ENCODE measurements at places on chromosomes 5 and 9. TPM values are rescaled to one million over a fixed set of nuclear protein-coding genes. Genes with fewer than 3 reads are reported as not detected.

- no peaks in the 10 kb centered on the region for H3K27me3 ChIP-seq
- no peak overlapping the region for H3K27ac ChIP-seq
- DNase-seq, result no peak
These were observed 200.0 kb downstream of the NR2F1-AS1 start for GRCh38 chr5:93381057-93381456.

CCNJL gene
- under 0.01 TPM for total RNA-seq

CDO1 gene
- 11.3 TPM for total RNA-seq

PCDHB8 gene
- 0.26 TPM for total RNA-seq

TMED9 gene
- total RNA-seq, result 12.8 TPM

DNA sequence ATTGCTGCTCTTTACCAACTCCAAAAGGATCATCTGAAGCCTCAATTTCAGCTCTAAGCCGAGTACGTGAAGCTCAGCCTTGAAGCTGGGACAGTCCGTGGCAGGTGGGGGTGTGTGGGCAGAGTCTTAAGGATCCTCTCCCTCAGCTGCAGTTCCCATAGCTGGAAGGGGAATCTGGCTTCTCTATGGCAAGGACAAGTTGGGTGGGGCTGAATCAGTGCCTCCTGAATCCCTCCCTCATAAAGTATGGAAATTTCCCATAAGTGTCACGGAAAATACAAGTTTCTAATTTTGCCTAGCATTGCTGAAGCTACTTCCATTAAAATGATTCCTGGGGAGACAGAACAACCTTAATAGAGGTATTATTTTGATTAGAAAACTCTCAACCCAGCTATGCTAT lies 47.9 kb upstream of the SMIM32 start:
- H3K4me1 ChIP-seq, result no peaks in the 10 kb centered on the region
- H3K27ac ChIP-seq, result no peak overlapping the region
- H3K36me3 ChIP-seq, result no peaks in the 10 kb centered on the region
- no peak overlapping the region for H3K4me3 ChIP-seq
- H3K27me3 ChIP-seq, result no peaks in the 10 kb centered on the region

GRCh38 chr9:87020169-87020950 lies 73.1 kb upstream of the GAS1 start:
- H3K27ac ChIP-seq, result peak overlapping the region; percentile 34
- H3K4me3 ChIP-seq, result no peak overlapping the region
- no peak for DNase-seq
- no peaks in the 10 kb centered on the region for H3K36me3 ChIP-seq

DNA sequence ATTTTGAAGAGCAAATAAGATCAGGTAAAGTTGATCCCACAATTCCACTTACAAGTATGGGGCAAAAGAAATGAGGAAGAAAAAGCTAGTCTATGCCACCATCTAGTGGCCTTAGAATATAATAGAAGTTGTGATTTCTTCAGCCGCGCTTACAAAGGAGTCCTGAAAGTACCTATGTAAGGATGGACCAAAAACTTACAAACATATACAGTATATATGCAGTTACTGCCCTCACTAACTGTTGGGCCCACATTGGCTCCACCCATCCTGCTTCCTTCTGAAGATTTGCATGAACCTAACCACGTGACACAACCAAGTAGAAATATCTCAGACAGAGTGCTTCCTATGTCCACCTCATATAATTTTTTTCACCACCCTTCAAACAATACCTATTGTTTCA lies 11.7 kb upstream of the OR13D1 start:
- H3K4me1 ChIP-seq, result no peaks in the 10 kb centered on the region
- no peak overlapping the region for H3K4me3 ChIP-seq
- H3K27me3 ChIP-seq, result no peaks in the 10 kb centered on the region
- H3K27ac ChIP-seq, result no peak overlapping the region
- no peaks in the 10 kb centered on the region for H3K36me3 ChIP-seq
- DNase-seq, result no peak

GAS1 gene
- 217 TPM for total RNA-seq

SLC6A18 gene
- not detected for total RNA-seq

GRCh38 chr5:109404428-109404960 lies 5.3 kb downstream of the PJA2 start:
- H3K36me3 ChIP-seq, result no peaks in the 10 kb centered on the region
- no peak overlapping the region for H3K27ac ChIP-seq
- peaks cover 22% of the 10 kb centered on the region for H3K4me1 ChIP-seq
- no peak for DNase-seq

PTPN3 gene
- total RNA-seq, result 0.29 TPM

- no peak for DNase-seq
- H3K4me3 ChIP-seq, result no peak overlapping the region
- no peak overlapping the region for H3K27ac ChIP-seq
- no peaks in the 10 kb centered on the region for H3K36me3 ChIP-seq
- H3K27me3 ChIP-seq, result no peaks in the 10 kb centered on the region
These were observed 91.5 kb upstream of the TUT7 start for GRCh38 chr9:86445671-86446070.

TPM2 gene
- 636 TPM for total RNA-seq

DNA sequence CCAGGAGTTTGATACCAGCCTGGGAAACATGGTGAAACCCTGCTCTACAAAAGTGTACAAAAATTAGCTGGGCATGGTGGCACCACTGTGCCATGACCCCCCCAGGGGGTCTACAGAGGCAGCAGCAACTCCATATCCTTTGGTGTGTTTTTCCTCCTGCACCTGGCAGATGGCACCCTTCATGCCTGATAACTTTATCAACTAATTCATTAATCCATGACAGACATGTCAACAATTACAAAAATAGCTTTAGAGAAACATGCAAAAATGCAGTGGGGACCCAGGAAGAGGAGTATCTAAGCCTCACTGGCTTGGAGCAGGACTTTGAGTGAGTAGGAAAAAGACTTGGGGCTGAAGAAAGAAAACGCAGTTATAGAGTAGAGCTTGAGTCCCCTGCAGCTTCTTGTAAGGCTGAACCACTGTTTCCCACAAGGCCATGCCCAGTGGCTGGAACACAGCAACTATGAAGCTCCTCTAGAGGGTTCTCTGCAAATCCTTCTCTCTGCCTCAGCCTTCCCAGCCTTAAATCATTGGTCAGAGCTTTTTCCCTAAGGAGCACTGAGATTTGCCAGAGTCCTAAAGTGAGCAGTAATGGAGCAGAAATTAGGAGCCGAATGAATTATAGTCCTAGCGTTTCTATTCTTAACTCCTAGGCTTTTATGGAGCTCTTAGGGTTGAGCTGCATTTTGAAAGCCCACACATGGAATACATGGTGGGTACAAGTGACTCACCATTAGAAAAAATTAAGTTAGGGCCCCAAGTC lies 25.5 kb upstream of the B4GALT1 start:
- H3K27ac ChIP-seq, result peak overlapping the region; percentile 1
- H3K4me3 ChIP-seq, result no peak overlapping the region
- DNase-seq, result no peak
- peaks cover 2% of the 10 kb centered on the region for H3K4me1 ChIP-seq
- H3K36me3 ChIP-seq, result no peaks in the 10 kb centered on the region
- no peaks in the 10 kb centered on the region for H3K27me3 ChIP-seq

DNA sequence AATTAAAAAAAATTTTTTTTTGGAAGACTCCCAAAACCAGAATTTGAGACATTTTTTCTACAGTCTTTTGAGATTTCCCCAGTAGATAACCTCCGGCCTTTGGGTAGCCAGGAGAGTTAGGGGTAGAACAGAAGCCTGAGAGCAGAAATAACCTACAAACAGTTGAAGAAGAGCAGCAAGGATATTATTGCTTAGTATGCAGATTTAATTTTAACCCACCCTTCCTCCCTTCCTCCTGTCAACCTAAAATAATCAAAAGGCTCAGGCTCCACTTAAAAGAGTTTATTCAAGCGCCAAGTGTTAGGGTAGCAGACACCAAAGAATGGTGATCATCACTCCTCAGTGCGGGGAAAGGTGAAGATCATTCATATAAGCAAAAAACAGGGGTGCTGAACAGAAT lies 17.4 kb upstream of the FAM120A start:
- no peaks in the 10 kb centered on the region for H3K36me3 ChIP-seq
- no peak overlapping the region for H3K4me3 ChIP-seq
- no peak for DNase-seq
- no peaks in the 10 kb centered on the region for H3K27me3 ChIP-seq
- no peaks in the 10 kb centered on the region for H3K4me1 ChIP-seq

GRCh38 chr5:56833325-56833724 lies 18.0 kb downstream of the MAP3K1 start:
- no peaks in the 10 kb centered on the region for H3K36me3 ChIP-seq
- H3K27me3 ChIP-seq, result no peaks in the 10 kb centered on the region
- DNase-seq, result no peak
- no peak overlapping the region for H3K27ac ChIP-seq
- H3K4me1 ChIP-seq, result peaks cover 3% of the 10 kb centered on the region
- H3K4me3 ChIP-seq, result no peak overlapping the region

DNA sequence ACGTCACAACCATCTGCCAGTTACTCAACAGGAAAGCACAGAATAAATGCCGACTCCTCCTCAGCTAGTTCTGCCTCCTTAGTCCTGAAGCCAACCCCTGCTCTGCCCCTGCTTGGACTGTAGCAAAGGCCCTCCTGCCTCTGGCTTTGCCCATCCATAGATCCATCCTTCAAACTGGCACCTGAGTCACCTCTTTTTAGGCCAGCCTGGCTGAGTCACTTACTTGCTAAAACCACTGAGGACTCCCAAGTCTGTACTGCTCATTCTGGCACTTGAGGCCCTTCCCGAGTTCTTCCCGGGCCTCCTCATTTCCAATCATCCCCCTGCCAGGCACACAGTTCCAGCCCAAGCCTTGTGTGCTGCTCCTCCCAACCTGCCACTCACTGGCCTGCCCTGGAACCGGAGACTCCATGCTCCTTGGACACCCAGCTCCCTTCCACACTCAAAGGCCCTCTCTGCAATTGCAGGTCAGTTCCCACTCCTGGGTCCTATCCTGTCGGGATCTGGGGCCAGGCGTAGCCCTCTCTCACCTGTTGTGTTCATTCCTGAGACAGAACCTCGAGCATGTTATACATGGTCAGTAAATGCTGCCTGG lies 220.1 kb downstream of the DAB2IP start:
- H3K27me3 ChIP-seq, result no peaks in the 10 kb centered on the region
- no peaks in the 10 kb centered on the region for H3K36me3 ChIP-seq
- no peaks in the 10 kb centered on the region for H3K4me1 ChIP-seq
- H3K27ac ChIP-seq, result no peak overlapping the region
- no peak for DNase-seq

SOX30 gene
- total RNA-seq, result not detected

PNPLA7 gene
- total RNA-seq, result 25.7 TPM

GRCh38 chr9:761176-761792 lies 80.2 kb upstream of the DMRT1 start:
- H3K4me1 ChIP-seq, result no peaks in the 10 kb centered on the region
- H3K36me3 ChIP-seq, result no peaks in the 10 kb centered on the region
- H3K27me3 ChIP-seq, result no peaks in the 10 kb centered on the region
- no peak overlapping the region for H3K27ac ChIP-seq
- no peak overlapping the region for H3K4me3 ChIP-seq
- DNase-seq, result no peak

SLC6A3 gene
- total RNA-seq, result 0.15 TPM

- H3K4me1 ChIP-seq, result no peaks in the 10 kb centered on the region
- H3K36me3 ChIP-seq, result no peaks in the 10 kb centered on the region
- no peak for DNase-seq
- no peaks in the 10 kb centered on the region for H3K27me3 ChIP-seq
- H3K4me3 ChIP-seq, result no peak overlapping the region
- H3K27ac ChIP-seq, result no peak overlapping the region
These were observed 273.3 kb upstream of the TNC start for GRCh38 chr9:115391168-115391825.

NEUROG1 gene
- total RNA-seq, result not detected

TAF1L gene
- total RNA-seq, result under 0.01 TPM

- DNase-seq, result peak; percentile 11
- H3K4me3 ChIP-seq, result no peak overlapping the region
- H3K27ac ChIP-seq, result peak overlapping the region; percentile 74
- no peaks in the 10 kb centered on the region for H3K36me3 ChIP-seq
These were observed 14.8 kb downstream of the ROR2 start for GRCh38 chr9:91935066-91935749.

GRCh38 chr5:174532455-174533453 lies 191.6 kb upstream of the MSX2 start:
- H3K27me3 ChIP-seq, result no peaks in the 10 kb centered on the region
- H3K36me3 ChIP-seq, result no peaks in the 10 kb centered on the region
- no peak overlapping the region for H3K4me3 ChIP-seq
- no peaks in the 10 kb centered on the region for H3K4me1 ChIP-seq
- DNase-seq, result peak; percentile 33

DNA sequence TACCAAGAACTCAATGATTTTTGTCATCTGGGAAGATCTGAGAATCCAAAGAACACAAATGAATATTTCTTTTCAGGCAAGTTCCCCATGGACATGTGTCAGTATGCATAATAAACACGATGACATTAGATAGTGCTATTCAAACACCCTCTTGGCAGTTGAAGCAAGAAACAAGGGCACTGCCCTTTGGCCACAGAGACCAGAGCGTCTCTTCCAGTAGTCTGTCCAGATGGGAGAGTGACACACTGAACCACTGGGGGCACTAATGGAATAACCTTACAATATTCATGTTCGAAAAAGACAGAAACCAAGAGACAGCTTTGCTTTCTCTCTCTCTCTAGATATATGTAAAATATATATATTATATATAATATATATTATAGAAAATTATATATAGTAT lies 301.9 kb downstream of the CTNND2 start:
- H3K27me3 ChIP-seq, result no peaks in the 10 kb centered on the region
- no peaks in the 10 kb centered on the region for H3K4me1 ChIP-seq
- H3K4me3 ChIP-seq, result no peak overlapping the region
- no peak for DNase-seq
- no peak overlapping the region for H3K27ac ChIP-seq

PRLR gene
- total RNA-seq, result 80.6 TPM

DNA sequence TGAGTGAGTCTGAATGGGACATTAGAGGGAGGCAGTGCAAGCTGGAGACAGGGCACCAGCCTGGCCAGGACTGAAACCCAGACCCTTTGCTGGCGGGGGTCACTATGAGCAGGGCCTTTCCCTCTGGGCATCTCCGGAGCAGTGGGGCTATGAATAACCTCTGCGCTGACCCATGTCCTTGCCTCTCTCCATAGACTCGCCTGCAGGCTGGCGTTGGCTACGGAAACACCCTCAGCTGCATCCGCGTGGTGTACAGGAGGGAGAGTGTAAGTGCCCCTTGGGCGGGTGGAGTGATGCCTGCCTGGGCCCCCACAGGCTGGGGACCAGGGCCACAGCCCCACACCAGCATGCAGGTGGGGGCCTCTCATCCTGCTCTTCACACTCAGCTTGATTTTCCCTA lies 15.8 kb downstream of the SLC25A48 start:
- no peak overlapping the region for H3K4me3 ChIP-seq
- no peaks in the 10 kb centered on the region for H3K4me1 ChIP-seq
- no peaks in the 10 kb centered on the region for H3K27me3 ChIP-seq
- H3K36me3 ChIP-seq, result no peaks in the 10 kb centered on the region
- DNase-seq, result no peak
